Activated CD4-positive, CD25-positive, alpha-beta regulatory T cell (primary cell): ENCODE measurements at places on chromosomes 11 and 22.

DNA sequence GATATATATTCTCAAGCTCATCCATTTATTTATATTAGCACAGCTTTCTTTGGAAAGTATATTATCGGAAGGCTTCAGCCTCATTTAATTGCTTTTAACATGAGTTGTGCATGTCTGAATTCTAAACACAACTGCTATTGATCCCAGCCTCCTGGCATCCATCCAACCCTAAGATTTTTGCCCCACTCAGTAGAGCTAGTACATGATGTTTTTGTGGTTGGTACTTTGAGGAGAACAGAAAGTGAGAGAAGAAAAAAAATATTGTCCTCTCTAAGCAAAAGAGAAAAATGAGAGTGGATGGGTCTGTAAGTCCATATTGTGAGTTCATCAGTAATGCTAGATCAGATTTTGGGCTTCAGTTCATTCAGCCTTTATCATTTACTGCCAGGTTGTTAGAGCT lies 198.7 kb downstream of the DDX10 start:
- no peak for DNase-seq

DNA sequence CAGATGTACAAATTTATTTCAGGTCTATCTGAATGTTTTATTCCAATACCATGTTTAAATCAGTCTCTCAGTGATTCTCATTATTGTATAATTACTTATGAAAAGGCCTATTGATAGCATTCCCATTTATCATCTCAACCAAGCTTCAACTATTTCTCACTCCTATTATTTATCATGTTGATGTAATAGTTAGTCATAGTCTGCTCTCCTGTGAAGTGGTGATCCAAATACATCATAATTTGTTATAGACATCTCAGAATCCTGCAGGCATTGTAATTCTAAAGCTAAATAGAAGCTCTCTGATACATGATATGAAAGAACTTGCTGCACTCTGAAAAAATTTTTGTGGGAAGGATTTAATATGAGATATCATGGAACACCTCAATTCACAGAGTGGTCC lies 21.8 kb upstream of the OR8G1 start:
- DNase-seq, result no peak

DNA sequence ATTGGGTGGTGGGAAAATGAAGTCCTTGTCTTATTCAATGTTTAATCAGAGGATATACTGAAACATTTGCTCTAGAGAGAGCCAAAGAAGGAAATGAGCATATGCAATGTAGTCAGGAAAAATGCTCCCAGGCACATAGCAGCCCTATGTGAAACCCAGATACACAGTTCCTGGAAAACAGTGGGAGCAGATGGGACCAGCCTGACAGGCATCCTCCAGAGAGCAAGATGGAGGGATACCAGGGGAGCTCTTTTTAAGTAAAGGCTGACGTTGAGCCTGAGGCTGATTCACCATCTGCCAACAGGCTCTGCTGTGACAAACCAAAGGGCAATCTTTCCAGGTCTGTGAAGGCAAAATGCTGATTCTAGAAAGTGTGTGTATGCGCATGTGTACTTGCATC lies 559.4 kb upstream of the KIRREL3 start:
- DNase-seq, result no peak

GRCh38 chr11:45162916-45163879 lies 16.8 kb downstream of the PRDM11 start:
- no peak for DNase-seq

DNA sequence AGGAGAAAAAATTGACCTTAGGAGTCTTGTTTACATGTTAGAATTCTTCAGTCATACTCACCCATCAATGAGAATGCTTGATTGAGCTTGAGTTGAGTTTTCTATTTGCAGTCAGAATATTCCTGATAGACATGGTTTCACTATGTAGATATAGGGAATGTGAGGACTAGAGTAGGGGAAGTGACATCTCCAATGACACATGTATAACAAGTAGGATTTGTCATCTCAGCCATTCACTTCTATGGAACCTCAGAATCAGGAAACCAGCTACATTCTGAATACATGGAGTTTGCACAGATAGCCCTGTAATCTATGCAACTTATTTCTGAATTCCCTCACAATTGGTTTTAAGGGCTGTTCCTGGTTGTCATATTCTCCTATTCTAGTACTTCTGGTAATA lies 20.1 kb upstream of the OR9Q1 start:
- DNase-seq, result no peak

- no peak for DNase-seq
Measured at GRCh38 chr11:22795914-22796313, 33.7 kb downstream of the SVIP start.

- no peak for DNase-seq
Measured at GRCh38 chr11:104151404-104152204, 12.3 kb downstream of the PDGFD start.

GRCh38 chr11:64225608-64226506 lies at the start of the genes NUDT22 and TRPT1:
Gene NUDT22, plus strand, starts transcription at chr11:64226274. Its CDS starts 379 bp downstream, at chr11:64226653.
Gene TRPT1, minus strand, starts transcription at chr11:64226186. Its CDS starts 326 bp downstream, at chr11:64225860.
- peak; percentile 81 for DNase-seq

DNA sequence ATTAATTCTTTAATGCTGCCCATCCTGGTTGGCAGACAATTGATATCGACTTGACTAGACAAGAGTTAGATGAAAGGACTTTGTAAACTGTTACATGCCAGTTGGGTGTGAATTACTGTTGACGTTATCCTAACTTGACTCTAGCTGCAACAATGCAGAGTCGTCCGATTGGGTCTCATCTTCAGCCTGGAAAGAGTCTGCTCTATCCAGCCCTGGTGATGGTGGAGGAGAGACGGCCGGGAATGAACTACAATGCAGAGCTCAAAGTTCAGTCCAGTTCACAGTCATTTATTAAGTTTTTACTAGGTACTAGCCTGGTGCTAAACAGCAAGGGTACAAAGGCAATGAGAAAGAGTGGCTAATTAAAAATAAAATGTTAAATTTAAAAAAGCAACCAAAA lies 4.9 kb upstream of the SMIM35 start:
- DNase-seq, result no peak

DNA sequence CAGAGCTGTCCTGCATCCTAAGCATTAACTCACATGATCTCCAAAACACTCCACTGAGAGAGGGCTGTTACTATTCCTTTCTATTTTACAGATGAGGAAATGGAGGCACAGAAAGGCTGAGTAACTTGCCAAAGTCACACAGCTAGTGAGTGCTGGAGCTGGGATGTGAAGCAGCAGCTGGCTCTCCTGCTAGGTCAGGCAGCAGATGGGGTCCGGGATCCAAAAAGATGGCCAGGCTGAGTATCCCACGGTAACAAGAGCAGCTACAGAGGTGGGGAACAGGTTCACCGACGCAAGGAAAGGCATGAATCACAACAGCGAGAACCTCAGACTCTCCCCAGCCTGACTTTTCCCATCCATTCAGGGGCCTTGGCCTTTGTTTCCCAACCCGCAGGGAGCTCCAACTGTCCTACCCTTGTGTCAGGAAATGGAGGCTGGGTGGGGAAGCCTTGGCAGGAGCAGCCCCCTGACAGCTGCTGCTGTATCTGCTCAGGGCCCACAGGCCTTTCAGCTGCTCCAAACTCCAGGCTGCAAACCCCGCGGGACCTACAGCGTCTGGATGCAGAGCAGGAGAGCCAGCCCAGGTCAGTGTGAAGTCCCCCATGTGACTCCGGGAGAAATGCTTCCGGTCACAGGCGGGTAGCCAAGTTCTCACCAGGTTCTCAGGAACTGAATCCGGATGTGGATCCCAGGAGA lies 29.5 kb downstream of the DKK3 start:
- no peak for DNase-seq

- DNase-seq, result no peak
Measured at GRCh38 chr11:120894202-120894985, 129.5 kb upstream of the TBCEL start.

GRCh38 chr22:46267431-46268279 lies at the start of gene TTC38:
Gene TTC38, plus strand, starts transcription at chr22:46268008. Its CDS starts 32 bp downstream, at chr22:46268040.
- DNase-seq, result peak; percentile 22

DNA sequence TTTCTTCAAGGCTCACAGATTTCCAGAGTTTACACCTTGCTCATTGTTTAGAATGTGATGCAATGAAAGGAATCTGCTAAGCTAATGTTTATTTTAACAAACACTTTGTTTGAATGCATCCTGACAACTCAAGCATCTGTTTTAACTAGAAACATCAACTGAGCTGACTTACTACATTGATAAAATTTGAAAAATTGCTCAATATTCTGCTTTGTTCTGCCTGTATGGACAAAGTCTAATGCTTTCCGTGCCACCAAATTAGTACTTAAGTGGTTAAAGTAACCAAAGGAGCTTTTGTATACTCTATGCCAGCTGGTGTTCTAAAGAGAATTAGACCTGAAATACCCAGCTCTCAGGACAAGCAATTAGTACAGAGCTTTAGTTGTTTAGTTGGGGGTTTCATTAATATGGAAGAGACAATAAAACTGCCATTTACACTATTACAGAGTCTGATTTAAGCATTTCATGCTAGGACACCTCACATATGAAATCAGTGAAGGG lies 105.2 kb downstream of the MAML2 start:
- DNase-seq, result no peak

GRCh38 chr11:1771700-1772099 lies 8.0 kb upstream of the CTSD start:
- DNase-seq, result no peak

DNA sequence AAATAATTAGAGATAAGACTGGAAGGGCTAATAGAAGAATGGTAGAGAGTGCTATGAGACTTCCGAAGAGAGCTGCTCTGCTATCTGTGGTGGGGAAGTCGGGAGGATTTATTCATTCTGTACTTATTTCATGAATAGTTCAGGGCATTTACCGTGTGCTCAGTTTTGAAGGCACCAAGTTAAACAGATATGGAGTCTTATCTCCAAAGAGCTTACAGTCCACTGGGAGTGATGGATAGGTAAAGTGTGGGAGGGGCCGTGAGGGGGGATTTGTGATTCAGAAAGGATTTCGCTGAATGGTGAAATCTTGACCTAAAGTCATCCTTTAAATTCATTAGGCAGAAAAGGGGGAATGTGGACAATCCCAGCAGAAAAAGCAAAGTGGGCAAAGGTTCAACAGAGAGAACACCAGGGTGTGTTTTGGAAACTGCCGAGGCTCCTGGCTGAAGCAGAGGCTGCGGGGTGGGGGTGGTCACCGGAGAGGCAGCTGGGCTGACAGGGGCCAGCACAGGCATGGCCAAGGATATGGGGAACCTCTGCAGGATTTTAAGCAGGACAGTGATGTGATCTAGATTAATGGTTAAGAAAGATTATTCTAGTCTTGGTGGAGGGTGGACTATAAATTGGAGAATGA lies 91.2 kb downstream of the UBASH3B start:
- DNase-seq, result no peak

DNA sequence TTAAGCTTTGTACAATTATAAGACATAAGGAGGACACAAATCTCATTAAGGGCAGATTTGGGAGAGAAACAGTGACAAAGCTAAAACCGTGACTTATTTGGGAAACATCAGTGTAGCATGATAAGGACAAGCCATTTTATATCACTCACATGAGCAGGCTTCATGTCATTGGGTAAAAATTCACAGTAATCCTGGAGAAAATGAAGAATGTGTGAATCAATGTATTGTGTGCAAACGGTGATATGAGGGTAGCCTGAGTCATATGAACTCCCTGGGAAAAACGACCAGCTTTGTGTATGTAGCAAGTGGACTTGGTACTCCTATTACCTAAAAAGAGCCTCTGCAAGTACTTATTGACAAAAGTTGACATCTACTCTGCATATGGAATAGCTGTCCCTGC lies 6.0 kb upstream of the TRIM34 start:
- DNase-seq, result no peak

DNA sequence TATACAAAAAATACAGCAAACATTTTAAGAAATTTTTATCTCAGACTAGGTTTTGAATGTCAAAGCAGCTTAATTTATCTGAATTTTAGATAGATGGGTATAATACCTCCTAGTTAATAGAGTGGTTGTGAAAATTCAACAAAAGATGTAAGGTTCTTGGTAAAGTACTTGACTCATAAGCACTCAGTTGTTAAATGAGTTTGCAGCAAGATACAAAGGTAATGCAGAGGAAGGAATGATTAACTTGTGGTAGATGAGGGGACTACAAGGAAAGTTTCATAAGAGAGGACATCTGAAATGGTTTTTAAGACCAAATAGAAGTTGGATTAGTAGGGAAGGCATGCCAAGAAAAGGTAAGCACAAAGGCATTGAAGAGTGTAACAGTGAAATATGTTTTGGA lies 37.4 kb downstream of the PPME1 start:
- DNase-seq, result no peak

DNA sequence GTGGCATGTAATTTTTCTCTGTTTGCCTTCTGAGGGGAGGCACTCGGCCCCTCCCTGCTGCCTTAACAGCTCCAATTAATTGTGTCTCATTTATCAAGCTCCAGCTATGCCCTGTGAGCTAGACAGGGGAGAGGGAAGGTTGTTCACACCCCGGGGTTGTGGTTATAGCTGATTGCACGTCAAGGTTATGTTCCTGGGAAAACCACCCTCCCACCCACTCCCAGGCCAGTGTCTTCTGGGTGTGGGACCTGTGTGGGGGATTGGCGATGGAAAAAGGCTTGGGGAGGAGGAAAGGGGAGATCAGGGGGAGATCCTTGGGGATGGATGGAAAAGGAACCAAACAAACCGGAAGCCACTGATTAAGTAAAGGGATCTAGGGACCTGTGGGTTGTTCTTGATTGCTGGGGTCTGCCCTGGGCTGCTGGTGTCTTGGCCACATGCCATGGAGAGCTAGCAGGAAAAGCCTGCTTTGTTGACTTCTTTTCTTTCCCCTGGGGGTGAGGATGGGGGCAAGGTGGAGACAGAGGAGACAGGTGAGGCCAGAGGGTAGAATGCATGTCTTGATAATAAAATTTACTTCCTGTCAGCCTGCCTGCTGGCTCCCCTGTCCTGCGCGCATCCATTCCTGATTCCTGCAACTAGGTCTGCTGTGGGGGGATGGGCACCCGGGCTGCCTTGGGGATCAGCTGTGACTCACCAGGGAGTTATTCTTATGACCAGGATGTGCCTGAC lies 13.5 kb upstream of the SORL1-AS1 start:
- no peak for DNase-seq

- no peak for DNase-seq
Measured at GRCh38 chr11:1966531-1966930, 19.4 kb downstream of the MRPL23 start.
